ENCODE measurements at places on chromosomes 16 and 17.

DNA sequence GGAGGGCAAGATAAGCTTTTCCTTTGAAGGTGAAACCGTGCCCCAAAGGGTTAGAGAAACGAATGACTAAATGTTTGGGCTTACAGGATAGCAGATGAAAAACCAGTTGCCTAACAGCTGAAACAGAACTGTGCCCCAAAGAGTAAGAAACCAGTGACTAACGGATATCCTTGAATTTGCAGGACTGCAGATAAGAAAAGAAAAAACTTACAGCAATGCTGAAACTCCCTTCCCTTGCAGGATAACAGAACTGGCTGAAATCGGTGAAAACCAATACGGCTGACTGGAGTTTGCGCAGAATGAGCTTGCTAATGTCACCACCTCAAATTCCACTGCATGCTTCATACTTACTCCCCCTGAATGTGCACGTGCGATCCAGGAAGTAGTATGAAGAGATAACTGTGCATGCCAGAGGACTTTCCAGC lies 175.2 kb upstream of the NLRP1 start:
- DNase-seq = no peak

GRCh38 chr16:87947356-87948118 lies 3.7 kb upstream of the BANP start:
- no peak for DNase-seq

- DNase-seq = no peak
Measured at GRCh38 chr16:15650698-15651171, 690 bp downstream of the NDE1 start.

- DNase-seq = no peak
Measured at GRCh38 chr16:51845586-51846305, 694.7 kb upstream of the SALL1 start.

GRCh38 chr17:72266112-72266775 lies 145.4 kb downstream of the SOX9 start:
- DNase-seq = peak; percentile 96

DNA sequence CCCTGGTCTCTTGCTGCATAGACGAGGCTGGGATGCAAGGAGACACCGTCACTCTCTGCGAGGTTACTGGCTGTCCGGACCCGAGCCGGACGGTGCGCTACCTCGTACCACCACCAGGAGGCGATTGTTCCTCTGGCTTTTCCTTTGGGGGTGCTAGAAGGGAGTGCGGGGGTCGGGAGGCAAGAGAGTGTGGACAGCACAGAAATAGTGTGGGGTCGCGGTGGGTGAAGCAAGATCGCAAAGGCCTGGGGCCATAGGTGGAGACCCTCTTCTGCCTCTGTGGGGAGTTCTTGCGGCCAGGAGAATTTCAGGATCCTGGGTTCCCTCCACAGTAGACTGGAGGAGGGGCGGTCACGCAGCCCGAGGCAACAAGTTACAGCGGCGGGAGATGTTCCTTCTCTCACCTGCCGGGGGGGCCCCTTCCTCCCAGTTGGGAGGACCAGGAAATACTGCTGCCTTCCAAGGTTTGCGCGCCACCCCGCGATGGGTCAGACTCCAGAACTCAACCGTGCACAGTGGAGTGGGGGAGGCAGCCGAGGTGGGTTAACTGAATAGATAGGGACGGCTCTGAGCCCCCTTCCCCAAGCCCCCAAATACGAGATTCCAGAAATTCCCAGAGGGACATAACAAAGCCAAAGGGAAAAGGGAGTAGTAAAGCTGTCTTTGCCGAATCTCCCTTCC lies 6.9 kb downstream of the PHOSPHO1 start:
- peak; percentile 21 for DNase-seq

DNA sequence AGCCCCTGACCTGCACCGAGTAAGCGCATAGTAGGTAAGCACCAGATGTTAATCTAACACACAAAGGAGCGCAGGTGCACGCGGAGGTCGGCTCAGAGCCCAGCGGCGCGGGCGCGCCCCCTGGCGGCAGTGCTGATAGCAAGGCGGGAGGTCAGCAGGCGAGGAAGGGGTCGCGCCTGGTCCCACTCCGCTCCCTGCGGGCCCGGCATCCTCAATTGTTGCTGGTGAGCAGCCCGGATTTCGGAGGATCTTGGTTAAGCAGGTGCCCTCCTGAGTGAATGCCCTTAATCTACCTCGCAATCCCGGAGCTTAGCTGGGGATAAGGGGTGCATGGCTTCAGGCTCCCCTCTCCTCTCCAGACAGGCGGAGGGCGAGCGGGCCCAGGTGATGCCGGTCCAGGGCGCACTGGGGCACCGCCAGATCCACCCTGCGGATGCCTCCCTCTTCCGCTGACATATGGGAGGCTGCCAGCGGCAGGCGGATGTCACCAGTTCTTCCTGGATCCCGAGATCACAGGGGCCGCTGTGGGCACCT lies 4.0 kb upstream of the WNT3 start:
- DNase-seq = no peak

GRCh38 chr17:67376415-67376736 lies 705 bp upstream of the PITPNC1 start:
- no peak for DNase-seq

DNA sequence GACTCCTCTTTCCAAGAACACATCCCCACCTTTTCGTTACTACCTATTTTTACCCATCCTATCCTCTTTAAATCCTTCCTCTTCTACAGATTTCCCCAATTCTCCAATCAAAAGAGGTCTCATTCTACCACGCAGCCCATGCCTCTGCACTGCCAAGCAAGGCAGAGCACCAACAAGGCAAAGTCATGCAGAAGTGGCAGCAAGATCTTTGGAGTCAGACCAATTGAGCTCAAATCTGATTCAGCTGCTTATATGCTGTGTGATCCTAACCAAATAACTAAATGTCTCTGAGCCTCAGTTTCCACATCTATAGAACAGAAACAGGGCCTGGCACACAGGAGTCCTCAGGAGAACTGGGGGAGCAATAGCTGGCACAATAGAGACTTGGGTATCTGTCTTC lies 41.0 kb downstream of the TOM1L2 start:
- DNase-seq = no peak

All from NCI-H748 treated with DMSO at 0.1 percent for 48 hours (cell line).